Calu3 (cell line): ENCODE measurements at places on chromosomes 1 and 21.

- no peak for DNase-seq
These were observed 54.9 kb downstream of the NRIP1 start for GRCh38 chr21:15009837-15010363.

GRCh38 chr1:236458996-236459395, 64.8 kb upstream of the LGALS8 start:
- no peak for DNase-seq

DNA sequence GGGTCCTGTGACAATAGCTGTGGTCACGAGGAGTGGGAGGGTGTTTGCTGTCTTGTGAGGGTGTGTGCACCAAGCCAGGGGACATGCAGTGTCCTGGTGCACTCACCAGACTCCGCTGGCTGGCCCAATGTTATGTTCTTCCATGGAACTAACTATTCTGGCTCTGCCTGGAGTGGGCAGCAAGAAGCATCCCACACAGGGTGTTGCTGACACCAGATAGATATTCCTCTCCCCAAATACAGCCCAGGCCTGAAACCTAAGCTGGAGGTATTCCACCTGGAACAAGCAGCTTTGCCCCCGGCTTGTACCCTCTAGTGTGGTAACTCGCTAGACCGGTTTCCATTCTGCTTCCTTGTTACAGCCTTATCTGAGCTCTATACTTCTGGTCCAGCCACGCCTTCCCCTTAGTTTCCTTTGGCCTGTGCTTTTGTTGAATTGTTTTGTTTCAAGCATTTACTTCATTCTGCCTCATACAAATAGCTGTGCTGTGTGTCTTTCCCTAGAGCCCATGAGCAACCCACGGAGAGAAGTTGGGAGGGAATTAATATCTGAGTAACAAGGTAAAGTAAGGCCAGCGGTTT, 14.7 kb upstream of the LY9 start:
- DNase-seq = peak; percentile 82

DNA sequence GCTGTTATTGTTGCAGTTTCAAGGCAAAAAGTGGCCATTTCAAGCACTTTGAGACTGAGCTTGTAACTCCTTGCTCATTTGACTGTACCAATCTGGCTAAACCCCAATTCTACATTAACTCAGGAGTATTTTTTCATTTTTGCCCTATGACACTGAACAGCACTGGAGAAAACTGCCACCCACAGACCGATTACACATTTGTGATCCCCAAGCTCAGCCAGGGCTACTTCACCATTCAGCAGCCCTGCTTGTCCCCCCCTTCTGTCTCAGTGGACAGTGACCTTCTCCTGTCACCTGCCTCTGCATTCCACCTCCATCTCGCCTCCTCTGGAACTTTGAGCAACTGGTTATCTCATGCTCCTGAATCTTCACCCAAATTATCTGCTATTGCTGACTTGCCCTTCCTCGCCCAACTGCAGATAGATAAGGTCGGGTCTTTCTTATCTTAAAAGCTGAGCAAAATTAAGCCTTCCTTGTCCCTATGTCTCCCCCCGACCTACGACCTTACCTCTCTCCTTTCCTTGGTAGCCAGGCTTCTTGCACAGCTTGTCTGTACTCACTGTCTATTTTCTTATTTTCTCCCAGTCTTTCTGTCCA, 25.3 kb downstream of the SPATA46 start:
- no peak for DNase-seq

DNA sequence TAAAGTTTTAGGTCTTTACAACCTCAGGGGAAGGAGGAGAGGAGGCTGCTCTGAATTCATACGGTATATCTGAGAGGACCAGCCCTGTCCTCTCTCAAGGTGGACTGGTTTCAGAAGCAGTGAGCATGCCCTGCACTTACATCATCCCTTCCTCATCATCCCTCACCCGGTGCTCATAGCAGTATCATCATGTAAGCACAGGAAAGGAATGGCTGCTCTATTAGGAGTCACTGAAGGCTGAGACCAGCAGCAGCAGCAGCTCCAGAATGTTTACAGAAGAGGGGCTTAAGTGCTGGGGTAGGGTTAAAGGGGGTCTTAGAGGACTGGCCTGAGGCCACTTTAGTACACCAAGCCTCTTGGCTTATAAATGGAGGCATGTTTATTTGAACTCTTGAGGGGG, 185.9 kb downstream of the AK5 start:
- no peak for DNase-seq

DNA sequence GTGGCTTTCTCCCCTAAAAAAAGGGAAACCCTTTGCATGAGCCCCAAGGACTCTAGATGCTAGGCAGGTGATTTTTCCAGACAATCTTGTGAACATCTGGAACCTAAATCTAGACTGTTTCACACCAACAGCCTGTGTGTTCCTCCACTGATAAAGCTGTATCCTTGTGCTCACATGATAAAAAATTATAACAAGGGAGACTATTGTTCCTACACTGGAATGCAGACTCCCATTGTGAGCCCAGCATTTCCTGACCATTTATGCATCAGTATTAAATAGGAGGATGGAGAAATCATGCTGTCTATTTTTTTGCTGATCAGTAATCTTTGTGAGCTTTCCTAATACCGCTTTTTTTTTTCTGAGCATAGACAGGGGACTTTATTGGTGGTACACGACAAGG, 52.5 kb downstream of the ZNF697 start:
- DNase-seq = no peak

DNA sequence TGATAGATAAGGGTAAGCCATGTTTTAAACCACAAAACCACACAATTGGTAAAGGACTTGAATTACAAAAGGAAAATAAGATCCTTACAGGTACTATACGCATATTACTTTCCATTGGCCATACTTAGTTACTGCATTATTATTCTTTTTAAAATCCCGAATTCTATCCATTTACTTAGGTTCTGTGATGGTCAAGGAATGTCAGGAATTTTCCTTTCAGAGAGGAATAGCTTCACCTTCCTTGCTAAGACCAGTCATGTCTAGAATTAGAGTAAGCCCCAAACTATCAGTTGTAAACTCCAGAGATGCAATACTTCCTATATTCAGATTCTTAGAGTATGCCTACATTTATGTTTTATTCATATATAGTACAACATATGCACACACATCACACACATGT, 13.7 kb downstream of the EFCAB7 start:
- DNase-seq = no peak

DNA sequence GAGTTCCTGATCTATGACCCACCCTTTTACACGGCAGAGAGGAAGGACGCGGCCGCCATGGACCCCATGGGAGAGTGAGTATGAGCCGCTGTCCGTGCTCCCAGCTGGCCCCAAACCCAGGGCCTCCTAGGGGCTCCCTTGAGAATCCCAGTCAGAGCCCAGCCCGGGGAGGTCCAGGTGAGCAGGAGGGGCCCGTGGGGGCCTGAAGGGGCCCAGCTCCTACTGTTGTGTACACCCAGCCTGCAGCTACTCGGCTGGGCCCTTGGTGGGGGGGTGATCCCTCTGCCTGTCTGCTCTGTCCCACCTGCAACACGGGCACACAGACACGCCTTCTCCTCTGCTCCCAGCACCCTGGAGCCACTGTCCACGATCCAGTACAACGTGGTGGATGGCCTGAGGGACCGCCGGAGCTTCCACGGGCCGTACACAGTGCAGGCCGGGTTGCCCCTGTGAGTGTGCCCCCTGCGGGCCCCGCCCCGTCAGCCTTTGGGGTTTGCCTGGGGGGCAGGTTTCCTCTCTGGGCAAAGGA, 28.6 kb upstream of the LRRC3 start:
- no peak for DNase-seq

GRCh38 chr1:107158496-107158895, 17.7 kb downstream of the NTNG1 start:
- no peak for DNase-seq

GRCh38 chr1:200346700-200347099, 63.1 kb downstream of the ZNF281 start:
- no peak for DNase-seq
